ENCODE measurements at places on chromosomes 1 and 21.

GRCh38 chr1:238248356-238248755, 357.6 kb upstream of the ZP4 start:
- no peak for DNase-seq

- DNase-seq = no peak
These were observed 55.5 kb downstream of the CASQ2 start for GRCh38 chr1:115712911-115713609.

DNA sequence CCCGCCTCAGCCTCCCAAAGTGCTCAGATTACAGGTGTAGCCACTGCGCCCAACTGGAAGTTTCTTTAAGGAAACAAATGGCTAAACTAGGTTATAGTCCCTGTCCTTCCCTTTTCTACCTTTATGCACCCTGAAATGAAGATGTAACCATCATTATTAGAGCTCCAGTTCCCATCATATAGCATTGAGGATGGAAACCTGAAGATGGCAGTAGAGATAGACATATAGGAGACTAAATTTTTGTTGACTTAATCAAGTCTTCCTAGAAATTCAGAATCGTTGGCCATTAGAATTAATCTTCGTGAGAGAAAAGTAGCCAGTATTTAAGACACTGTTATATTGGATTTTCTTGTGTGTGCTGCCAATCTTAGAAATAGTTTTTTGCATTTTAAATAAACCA, 1016.3 kb upstream of the NCAM2 start:
- DNase-seq = no peak

DNA sequence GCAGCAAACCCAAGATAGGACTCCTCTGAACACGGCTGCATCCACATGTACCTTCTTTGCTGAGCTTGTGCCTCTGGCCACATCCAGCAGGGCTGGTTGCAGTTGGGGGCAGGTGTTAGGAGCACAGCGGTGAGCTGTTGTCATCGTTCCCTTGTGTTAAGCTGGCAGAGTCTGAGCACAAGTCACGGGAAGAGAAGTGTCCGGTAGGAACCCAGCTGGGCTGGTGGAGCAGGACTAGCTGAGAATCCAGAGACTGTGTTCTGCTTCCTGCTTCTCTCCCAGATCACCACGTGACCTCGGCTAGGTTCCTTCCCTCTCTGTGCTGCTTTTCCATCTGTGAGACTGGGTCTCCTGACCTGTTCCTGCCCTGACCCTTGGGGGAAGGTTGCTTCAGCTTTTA, 105.1 kb downstream of the PCBP3 start:
- no peak for DNase-seq

GRCh38 chr1:116556289-116557006, 14.4 kb downstream of the CD58 start:
- DNase-seq = no peak

- DNase-seq = no peak
These were observed 6.6 kb upstream of the MIIP start for GRCh38 chr1:12012560-12013316.

- DNase-seq = no peak
These were observed 481 bp downstream of the TAL1 start for GRCh38 chr1:47231301-47232186.

GRCh38 chr1:159921700-159922504, 3.4 kb downstream of the TAGLN2 start:
- DNase-seq = no peak

- DNase-seq = no peak
These were observed 31.3 kb downstream of the C8B start for GRCh38 chr1:56934430-56935060.

DNA sequence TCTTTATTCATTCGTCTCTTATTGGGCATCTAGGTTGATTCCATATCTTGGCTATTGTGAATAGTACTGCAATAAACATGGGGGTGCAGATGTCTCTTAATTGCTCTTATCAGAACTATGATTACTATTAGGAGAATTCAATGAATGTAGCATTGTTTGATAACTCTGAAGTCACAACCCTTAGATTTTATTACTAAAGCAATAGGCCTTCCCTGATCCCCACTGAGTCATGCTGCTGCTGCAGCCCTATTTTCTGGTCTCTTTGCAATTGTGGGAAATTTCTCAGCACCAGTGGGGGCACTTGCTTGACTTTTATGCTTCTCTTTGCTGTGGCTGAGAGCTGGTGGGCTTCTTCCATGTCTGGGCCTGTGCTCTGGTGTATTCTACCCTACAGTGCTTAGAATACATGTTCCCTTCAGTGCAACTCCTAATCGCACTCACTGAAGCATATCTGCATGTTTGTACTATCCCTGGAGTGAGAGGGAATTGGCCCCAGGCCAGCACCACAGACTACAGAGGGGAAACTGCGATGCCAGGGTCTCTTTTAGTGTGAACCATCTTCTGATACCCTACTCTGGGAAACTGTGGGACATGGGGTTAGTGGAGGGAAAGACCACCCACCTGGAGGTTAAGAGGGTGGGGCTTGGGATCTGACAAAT, 52.2 kb upstream of the ROR1 start:
- no peak for DNase-seq

GRCh38 chr1:98021126-98021525, 100.3 kb upstream of the DPYD start:
- DNase-seq = no peak

GRCh38 chr1:236064674-236065508, at the start of gene NID1:
Gene NID1, minus strand, starts transcription at chr1:236065090. Its CDS starts 11 bp downstream, at chr1:236065079.
- DNase-seq = peak; percentile 16

- DNase-seq = no peak
These were observed 16.4 kb downstream of the NUCKS1 start for GRCh38 chr1:205733438-205734175.

DNA sequence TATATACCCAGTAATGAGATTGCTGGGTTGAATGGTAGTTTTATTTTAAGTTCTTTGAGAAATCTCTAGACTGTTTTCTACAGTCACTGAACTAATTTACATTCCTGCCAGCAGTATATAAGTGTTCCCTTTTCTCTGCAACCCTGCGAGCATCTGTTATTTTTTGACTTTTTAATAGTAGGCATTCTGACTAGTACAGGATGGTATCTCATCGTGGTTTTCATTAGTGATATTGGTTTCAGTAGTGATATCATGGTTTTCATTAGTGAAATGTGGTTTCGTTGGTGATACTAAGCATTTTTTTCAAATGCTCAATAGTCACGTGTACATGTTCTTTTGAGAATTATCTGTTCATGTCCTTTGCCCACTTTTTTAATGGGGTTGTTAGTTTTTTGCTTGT, 316.8 kb downstream of the PTBP2 start:
- no peak for DNase-seq

- no peak for DNase-seq
These were observed 130.9 kb downstream of the DMRTB1 start for GRCh38 chr1:53590104-53590503.

DNA sequence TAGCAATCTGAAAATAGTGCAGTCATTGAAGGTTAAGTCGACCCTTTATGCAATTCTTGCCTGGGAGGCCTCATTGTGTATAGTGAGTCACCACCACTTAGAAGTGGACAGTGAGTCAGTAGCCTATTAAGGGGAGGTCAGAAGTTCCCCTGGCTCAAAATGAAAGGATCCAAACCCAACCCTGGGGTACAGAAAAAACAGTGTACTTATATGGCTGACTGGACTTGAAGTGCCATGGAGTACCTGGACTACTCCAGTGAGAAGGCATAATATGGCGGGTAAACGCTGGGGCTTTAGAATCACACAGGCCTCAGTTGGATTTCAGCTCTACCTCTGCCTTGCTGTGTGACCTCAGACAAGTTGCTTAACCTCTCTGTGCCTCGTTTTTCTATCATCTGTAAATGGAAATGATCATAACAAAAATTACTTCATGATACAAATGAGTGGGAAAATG, 2.2 kb upstream of the BCL9 start:
- no peak for DNase-seq

DNA sequence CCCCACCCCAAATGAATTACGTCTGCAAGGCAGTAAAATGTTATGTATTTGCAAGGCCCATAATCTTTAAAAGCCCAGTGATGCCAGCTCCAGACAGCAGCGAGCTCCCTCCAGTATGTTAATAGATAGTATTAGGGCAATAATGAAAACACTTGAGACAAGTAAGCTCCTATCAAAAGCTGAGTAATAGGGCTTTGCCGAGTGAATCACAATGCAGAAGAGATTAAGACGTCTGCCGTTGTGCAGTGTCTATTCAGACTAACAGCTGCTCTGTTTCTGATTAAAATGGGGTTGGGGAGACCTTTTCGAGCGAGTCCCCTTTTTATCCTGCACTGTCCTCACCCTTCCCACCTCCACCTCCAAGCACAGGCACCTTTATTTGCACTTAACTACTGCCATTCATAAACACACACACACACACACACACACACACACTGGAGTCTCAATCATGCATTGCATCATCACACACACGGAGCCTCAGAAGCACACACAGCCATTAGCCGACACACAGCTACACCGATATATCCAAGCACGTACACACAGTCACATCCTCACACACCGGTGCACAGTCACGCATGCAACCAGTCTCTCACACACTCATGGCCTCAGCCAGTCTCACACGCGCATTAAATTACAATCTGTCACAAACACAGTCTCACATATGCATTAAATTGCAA, 46.0 kb upstream of the FOXO6 start:
- DNase-seq = no peak

DNA sequence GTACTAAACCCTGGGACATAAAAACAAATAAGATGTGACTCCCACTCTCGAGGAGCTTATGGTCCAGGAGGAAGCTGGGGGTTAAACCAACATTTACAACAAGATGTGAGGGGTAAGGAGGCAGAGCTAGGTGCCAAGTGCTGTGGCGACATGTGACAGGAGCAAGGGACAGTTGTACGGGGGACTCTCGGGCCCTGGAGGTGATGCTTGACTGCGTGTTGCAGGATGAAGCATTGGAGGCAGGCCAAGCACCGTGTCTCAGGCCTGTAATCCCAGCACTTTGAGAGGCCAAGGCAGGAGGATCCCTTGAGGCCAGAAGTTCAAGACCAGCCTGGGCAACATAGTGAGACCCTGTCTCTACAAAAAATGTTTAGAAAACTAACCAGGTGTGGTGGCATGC, 36.8 kb downstream of the ATP5PO start:
- DNase-seq = no peak

GRCh38 chr1:150890033-150890416, 3.1 kb downstream of the CTXND2 start:
- DNase-seq = no peak

- DNase-seq = no peak
These were observed 168.5 kb downstream of the PSMG1 start for GRCh38 chr21:39014747-39015146.

- no peak for DNase-seq
These were observed 13.4 kb downstream of the DRAXIN start for GRCh38 chr1:11704691-11705475.

- no peak for DNase-seq
These were observed 28.8 kb downstream of the TAF5L start for GRCh38 chr1:229596925-229597699.

- DNase-seq = no peak
These were observed 27.7 kb upstream of the SPOCD1 start for GRCh38 chr1:31843506-31843905.

DNA sequence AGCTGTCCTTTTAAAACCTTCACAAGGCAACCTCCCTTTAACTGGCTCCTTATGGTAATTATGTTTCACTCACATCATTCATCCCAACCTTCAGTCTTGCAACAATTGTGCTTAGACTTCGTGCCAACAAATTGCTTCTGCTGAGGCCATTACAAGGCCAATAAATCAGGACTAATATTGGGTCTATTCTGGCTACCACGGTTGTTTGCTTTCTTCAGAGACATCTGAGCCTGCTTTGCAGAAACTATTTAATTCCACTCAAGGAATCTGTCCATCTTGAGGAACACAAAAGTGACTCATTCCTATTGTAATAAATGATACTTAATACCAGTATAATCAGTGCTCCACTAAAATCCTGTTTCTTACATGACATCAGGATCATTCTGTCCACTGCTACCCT, 2.6 kb upstream of the GSTM4 start:
- DNase-seq = no peak

- no peak for DNase-seq
These were observed 3.1 kb downstream of the RNF220 start for GRCh38 chr1:44408212-44408582.

- DNase-seq = no peak
These were observed 378.2 kb upstream of the KAZN start for GRCh38 chr1:14220324-14220723.

- no peak for DNase-seq
These were observed 44.8 kb upstream of the CDC7 start for GRCh38 chr1:91455896-91456295.

DNA sequence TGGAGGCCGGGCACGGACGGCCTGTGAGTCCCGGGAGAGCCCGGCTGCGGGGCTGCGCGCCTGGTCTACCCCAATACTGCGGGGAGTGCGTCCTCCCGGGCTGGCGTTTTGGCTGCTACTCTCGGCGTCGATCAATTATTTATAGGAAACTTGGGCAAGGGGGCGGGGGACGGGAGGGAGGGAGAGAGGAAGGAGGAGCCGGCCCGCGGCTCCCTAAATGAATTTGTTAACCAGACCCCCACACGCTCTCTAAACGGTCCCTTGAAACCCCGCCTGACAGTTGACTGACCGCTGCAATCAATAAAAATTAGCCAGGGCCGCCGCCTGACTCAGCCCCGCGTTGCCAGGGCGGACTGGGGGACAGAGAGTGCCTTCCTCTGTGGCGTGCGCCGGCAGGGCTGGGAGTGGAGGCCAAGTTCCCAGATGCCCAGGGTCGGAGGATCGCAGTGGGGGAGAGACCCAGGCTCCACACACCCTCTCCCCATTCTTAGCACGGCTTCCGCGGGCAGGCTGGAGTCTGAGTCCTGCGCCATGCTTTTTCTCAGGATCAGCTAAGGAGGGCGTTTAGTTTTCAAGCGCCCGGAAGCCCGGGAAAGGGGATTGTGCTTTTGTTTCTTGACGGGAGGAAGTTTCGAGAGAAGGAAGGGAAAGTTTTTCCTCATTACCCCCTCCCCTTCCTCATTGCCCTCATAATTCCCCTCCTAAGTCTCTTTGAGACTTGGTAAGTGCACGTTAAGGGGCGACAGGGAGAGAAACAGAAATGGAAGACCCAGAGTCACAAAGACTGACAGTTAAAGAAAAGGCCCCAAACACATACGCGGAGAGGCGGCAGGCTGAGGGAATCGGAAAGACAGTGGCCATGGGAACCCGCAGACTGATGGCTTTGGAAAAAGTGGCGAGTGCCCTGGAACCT, 6.2 kb downstream of the PAX7 start:
- no peak for DNase-seq

- DNase-seq = no peak
These were observed 36.5 kb upstream of the EPHX4 start for GRCh38 chr1:91993256-91993655.

- no peak for DNase-seq
These were observed 263.6 kb downstream of the RWDD3 start for GRCh38 chr1:95497566-95497965.
